GM18507 (cell line): ENCODE measurements at places on chromosomes 3 and 15.

GRCh38 chr15:90750186-90750585, 33.0 kb downstream of the BLM start:
- DNase-seq, result no peak

DNA sequence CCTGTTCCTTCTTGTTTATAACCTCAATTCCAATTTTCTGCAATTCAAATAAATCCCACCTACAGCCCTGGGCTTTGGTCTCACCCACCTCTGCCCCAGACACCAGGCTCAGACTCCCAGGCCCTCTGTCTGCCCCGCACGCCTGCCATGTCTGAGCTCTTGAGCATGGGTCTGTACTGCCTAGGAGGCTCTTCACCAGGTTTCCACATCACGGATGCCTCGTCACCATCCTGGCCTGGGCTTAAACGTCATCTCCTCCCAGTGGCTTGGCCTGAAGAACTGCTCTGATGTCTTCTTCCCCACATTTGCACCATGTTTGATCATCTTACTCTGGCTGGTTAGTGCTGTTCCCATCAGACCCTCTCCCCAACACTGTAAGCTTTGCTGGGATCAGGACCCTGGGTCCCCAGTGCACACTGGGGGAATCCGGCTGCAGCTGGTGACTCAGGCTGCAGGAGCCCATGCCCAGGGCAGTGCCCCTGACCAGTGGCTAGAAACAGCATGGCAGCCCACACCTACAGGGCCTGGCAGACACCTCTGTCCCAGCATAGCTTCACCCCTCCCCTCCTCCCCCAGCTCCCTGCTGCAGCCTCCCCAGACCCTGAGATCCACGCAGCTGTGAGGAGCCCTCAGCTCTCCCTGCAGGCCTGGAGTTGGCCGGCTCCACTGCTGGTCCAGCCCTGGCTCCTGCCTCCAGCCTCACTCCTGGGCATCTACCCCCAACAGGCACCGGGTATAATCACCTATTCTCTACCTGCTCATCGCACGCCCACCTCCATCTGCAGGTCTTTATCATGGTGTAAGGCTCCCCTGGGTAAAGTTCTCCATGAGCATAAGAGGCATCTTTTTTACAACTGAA, 162.8 kb upstream of the NSMCE3 start:
- DNase-seq, result no peak

DNA sequence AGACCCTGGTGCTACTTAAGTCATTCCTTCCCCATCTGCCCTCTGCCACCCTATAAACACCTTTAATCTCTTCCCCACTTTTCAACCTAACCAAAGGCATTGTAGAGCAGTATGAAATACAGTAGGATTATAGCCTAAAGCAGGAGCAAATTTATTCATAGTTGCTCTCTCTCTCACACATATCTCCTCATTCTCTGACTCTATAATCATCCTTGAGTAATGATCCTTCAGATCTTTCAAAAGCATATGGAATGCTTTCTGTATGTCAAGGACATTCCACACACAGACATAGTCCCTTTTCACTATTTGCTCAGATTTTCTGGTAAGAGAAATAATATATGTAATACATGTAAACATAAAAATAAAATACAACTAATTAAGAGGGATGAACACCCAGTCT, 54.1 kb downstream of the TRPC1 start:
- no peak for DNase-seq

- DNase-seq, result no peak
These were observed 890.7 kb upstream of the EPHA6 start for GRCh38 chr3:95923496-95924210.

DNA sequence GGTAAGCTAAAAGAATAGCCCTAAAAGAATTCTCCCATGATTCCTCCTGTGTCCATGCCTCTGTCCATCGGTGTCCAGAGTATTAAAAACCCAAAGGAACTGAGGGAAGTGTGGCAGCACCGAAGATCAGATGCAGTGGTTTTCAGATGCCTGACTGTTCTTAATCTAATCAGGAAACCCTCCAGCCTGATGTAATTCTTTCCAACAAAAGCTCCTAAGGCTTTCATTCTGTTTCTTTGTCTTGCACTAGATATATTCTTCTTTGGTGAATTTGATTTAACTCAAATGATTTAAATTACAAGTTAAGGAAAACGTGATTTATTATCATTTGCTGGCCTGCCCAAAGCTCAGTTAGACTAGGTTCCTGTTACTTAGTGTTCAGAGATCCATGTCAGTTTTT, 71.2 kb downstream of the ARHGAP31 start:
- no peak for DNase-seq

GRCh38 chr15:39801641-39802309, 19.1 kb upstream of the FSIP1 start:
- DNase-seq, result peak; percentile 46
